ENCODE measurements at places on chromosomes 13 and 19. TPM values are rescaled to one million over a fixed set of nuclear protein-coding genes. Genes with fewer than 3 reads are reported as not detected.

- H3K27me3 ChIP-seq: no peaks in the 10 kb centered on the region
- H3K27ac ChIP-seq: peak overlapping the region; percentile 71
- no peak overlapping the region for H3K4me3 ChIP-seq
- DNase-seq: no peak
Measured at GRCh38 chr13:52428295-52428694, 22.1 kb downstream of the VPS36 start.

DNA sequence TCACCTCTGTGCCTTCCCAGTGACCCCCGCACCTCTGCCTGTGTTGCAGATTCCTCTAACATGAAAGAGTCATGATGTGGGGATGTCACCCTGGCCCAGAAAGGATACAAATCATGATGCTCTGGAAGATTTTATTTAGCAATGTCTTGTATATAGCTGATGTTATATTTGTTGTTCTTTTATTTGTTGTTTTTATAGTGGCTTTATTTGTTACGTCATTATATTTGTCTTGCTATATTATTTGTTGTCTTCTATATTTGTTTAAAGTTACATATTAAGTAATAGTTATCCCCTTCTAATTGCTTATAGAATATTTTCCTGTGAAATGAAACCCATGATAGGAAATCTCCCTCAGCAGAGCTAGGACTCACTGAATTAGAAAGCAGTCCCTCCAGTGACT is 1149.2 kb downstream of the UQCRFS1 start:
- DNase-seq: no peak
- no peak overlapping the region for H3K27ac ChIP-seq
- H3K4me3 ChIP-seq: no peak overlapping the region
- no peaks in the 10 kb centered on the region for H3K27me3 ChIP-seq

- H3K36me3 ChIP-seq: peaks cover 16% of the 10 kb centered on the region
- no peaks in the 10 kb centered on the region for H3K27me3 ChIP-seq
- peaks cover 10% of the 10 kb centered on the region for H3K4me1 ChIP-seq
- no peak for DNase-seq
- no peak overlapping the region for H3K27ac ChIP-seq
Measured at GRCh38 chr13:24251525-24251924, 57.9 kb upstream of the C1QTNF9 start.

DNA sequence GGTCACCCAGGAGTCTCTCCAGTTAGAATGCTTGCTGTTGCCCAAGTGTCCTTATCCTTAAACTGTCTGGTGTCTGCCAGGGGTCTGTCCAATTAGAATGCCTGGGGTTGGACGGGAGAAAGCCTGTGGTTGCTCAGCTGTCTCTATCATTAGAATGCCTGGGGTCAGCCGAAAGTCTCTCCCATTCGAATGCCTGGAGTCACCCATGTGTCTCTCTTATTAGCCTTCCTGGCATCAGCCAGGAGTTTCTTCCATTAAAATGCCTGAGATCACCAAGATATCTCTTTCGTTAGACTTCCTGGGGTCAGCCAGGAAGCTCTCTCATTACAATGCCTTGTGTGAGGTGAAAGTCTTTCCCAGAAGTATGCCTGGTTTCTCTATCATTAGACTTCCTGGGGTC is 1521.0 kb downstream of the UQCRFS1 start:
- peaks cover 4% of the 10 kb centered on the region for H3K4me1 ChIP-seq
- H3K27me3 ChIP-seq: no peaks in the 10 kb centered on the region
- H3K27ac ChIP-seq: no peak overlapping the region
- no peak for DNase-seq
- no peaks in the 10 kb centered on the region for H3K36me3 ChIP-seq

DNA sequence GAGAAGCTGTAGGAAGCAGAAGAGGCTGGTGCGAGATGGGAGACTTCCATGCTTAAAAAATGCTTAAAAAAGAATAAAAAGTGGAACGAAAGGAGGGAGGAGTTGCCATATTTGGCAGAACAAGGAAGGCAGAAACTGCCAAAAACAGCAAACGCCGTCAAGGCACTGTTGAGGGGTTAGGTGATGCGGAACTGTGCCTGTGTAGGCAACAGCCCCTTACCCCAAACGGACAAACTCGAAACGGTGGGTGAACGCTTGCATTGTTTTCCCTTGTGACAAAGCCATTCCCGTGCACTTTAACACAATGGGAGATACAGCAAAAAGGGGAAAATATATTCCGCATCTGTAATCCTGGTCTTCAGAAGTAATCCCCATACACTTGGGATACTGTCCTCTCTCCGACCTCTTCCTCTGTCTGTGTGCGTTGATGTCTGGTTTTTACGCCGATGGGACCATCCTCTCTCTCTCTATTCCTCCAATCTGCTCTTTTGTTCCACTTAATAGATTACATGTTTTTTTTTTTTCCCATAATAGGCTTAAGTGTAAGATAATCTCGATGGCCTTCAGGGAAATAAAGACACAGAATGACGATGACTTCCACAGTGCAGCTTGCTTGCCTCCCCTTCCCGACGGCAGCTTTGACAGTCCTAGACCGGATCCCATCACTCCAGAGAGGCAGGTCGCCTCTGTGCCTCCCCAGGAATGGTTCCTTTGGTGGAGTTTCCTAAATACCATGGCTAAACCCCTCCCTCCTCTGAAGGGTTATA is 132.7 kb upstream of the RNF113B start:
- H3K4me3 ChIP-seq: no peak overlapping the region
- H3K4me1 ChIP-seq: peaks cover 25% of the 10 kb centered on the region
- H3K36me3 ChIP-seq: no peaks in the 10 kb centered on the region
- no peaks in the 10 kb centered on the region for H3K27me3 ChIP-seq

- DNase-seq: no peak
- no peaks in the 10 kb centered on the region for H3K4me1 ChIP-seq
- no peaks in the 10 kb centered on the region for H3K27me3 ChIP-seq
- H3K4me3 ChIP-seq: no peak overlapping the region
Measured at GRCh38 chr13:54373211-54373610, 1344.6 kb downstream of the OLFM4 start.

- H3K4me1 ChIP-seq: no peaks in the 10 kb centered on the region
- DNase-seq: no peak
- H3K27ac ChIP-seq: no peak overlapping the region
- H3K27me3 ChIP-seq: peaks cover 73% of the 10 kb centered on the region
- no peaks in the 10 kb centered on the region for H3K36me3 ChIP-seq
Measured at GRCh38 chr19:29539131-29539530, 13.3 kb downstream of the VSTM2B start.

- no peak for DNase-seq
- peaks cover 7% of the 10 kb centered on the region for H3K27me3 ChIP-seq
- no peak overlapping the region for H3K27ac ChIP-seq
- no peaks in the 10 kb centered on the region for H3K36me3 ChIP-seq
Measured at GRCh38 chr19:7360393-7360984, 11.8 kb downstream of the ARHGEF18 start.

GRCh38 chr19:3780786-3781304 is 5.3 kb downstream of the MATK start:
- H3K36me3 ChIP-seq: no peaks in the 10 kb centered on the region
- peaks cover 45% of the 10 kb centered on the region for H3K27me3 ChIP-seq
- no peak overlapping the region for H3K4me3 ChIP-seq

DNA sequence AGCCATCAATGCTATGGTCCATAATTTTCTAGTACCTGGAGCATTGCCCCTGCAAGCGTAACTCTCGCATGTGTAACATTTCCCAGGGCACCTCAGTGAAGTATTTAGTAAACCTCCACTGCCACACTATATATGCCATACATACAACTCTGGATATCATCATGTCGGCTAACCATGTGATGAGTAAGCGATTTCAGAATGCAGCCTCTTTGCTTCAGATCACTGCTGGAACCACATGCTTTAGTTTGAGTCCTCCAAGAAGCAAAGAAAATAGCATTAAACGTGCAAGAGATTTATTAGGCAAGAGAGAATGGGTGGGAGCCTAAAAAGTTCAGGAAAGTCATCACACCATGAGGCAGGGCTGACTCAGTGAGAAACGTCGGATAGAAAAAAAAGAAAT is 635.6 kb upstream of the SLITRK5 start:
- DNase-seq: no peak
- H3K27ac ChIP-seq: no peak overlapping the region
- H3K4me3 ChIP-seq: no peak overlapping the region

- no peak for DNase-seq
- peaks cover 33% of the 10 kb centered on the region for H3K4me1 ChIP-seq
- H3K36me3 ChIP-seq: no peaks in the 10 kb centered on the region
- peak within 1 kb of the TSS; percentile 54 for H3K4me3 ChIP-seq
- H3K27me3 ChIP-seq: peaks cover 100% of the 10 kb centered on the region
Measured at GRCh38 chr19:12838182-12838885, at the start of gene MAST1. TSS of gene MAST1 (plus strand) at chr19:12838515. CDS start at chr19:12838573, 58 bp downstream.

DNA sequence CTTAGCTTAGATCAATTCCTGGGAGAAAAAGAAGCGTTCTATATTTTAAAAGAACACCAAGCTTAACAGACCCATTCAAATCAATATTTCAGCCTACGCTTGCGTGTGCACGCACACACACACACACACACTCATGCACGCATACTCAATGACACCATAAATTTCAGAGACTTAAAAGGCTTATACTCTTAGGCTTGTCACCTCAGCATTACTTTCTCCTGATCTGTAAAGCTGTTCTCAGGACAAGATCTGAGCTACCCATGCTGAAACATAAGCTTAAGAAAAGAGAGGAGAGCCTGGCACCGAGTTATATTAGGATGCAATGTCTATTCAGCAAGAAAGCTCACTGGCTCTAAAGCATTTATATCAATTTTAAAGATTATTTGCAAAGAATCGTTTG is 368.5 kb downstream of the FGF14 start:
- H3K36me3 ChIP-seq: no peaks in the 10 kb centered on the region
- H3K4me1 ChIP-seq: peaks cover 4% of the 10 kb centered on the region
- no peak overlapping the region for H3K27ac ChIP-seq
- no peak for DNase-seq
- no peak overlapping the region for H3K4me3 ChIP-seq
- H3K27me3 ChIP-seq: no peaks in the 10 kb centered on the region

- peak overlapping the region; percentile 98 for H3K4me3 ChIP-seq
- peaks cover 23% of the 10 kb centered on the region for H3K36me3 ChIP-seq
- H3K27ac ChIP-seq: peak overlapping the region; percentile 97
- no peaks in the 10 kb centered on the region for H3K27me3 ChIP-seq
Measured at GRCh38 chr19:49677901-49678674, 1.0 kb downstream of the PRMT1 start.

DNA sequence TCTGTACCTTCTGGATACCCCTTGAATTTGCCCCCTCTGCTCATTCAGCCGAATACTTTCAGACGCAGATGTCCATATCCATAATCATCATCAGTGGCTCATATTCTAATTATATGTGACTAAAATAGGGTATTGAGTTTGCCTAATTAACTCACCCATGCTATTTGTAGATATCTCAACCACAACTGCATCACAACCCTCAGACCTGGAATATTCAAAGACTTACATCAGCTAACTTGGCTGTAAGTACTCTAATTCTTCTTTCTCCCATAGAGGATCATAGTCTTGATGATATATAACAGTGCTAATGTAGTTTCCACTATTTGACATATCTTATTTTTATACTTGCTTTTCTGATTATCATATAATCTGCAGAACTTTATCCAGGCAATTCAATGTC is 35.8 kb downstream of the RXFP2 start:
- H3K36me3 ChIP-seq: no peaks in the 10 kb centered on the region
- H3K27ac ChIP-seq: peak overlapping the region; percentile 42
- peaks cover 3% of the 10 kb centered on the region for H3K27me3 ChIP-seq
- no peak overlapping the region for H3K4me3 ChIP-seq
- H3K4me1 ChIP-seq: peaks cover 6% of the 10 kb centered on the region

DNA sequence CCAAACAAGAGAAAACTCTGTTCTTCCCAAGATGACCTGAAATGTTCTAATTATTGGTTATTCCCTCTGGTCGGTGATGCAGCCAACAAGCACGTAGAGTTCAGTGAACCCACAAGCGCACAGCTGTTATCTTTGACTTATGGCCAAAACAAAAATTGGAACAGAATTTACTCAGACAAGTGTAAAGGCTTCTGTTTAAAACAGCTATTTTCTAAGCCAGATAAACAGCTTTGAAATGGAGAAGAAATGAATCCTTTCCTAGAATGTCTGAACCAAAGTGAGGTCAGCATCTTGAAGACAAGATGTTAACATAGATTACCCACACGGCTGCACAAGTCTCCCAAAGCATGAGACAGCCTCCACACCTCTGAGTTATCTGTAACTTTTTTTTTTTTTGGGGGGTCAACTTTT is 669.2 kb downstream of the DIAPH3 start:
- peak; percentile 30 for DNase-seq
- no peaks in the 10 kb centered on the region for H3K27me3 ChIP-seq
- H3K36me3 ChIP-seq: no peaks in the 10 kb centered on the region
- H3K4me1 ChIP-seq: peaks cover 36% of the 10 kb centered on the region
- no peak overlapping the region for H3K4me3 ChIP-seq

GRCh38 chr13:100436099-100436498 is 152.5 kb downstream of the GGACT start:
- peaks cover 9% of the 10 kb centered on the region for H3K4me1 ChIP-seq
- no peaks in the 10 kb centered on the region for H3K27me3 ChIP-seq
- H3K4me3 ChIP-seq: no peak overlapping the region
- no peak overlapping the region for H3K27ac ChIP-seq

DNA sequence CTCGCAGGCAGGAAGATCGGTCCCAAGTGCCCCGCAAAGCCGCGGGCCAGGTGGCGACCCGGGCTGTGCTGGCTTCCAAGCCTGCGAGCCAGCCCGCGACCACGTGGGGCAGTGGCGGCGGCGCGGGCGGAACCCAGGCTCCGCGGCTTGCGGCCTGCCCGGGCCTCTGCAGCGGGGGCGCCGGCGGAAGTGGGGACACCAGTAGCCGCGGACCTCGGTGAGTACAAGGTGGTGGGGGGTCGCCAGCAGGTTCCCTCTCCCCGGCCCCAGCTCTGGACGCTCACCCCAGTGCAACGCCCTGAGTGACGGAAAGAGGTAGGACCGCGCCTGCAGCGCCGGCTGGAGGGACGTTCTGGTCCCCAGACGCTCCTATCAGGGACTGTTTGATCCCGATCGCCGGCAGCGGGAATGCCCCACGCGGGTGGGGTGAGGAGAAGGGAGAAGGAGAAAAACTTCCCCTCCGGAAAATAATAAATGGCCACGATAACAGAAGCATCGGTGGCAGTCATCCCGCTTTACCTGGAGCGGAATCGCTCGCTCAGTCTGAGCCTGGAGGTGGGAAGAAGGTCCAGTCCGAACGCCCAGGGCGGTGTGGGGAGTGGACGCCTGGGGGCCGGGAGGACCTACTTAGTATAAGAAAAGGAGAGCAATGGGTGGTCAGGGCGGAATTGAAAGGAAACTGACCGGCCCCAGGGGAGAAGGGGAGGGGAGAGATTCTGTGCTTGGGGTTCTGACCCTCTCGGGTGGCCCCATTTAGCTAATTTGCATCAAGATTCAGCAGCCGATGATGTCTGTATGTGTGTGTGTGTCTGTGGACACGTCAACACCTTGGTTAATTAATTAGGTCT is at the start of gene GEMIN7:
Gene GEMIN7, plus strand, starts transcription at position 198 of the 848 bp plus-strand sequence. CDS start 10,855 bp downstream, outside the sequence.
- peaks cover 50% of the 10 kb centered on the region for H3K4me1 ChIP-seq
- DNase-seq: peak; percentile 77
- peaks cover 5% of the 10 kb centered on the region for H3K36me3 ChIP-seq
- H3K27ac ChIP-seq: peak within 1 kb of the TSS; percentile 85

CASP14 gene
- total RNA-seq: not detected

ATXN8OS gene
- total RNA-seq: not detected

ZNF506 gene
- total RNA-seq: 10.0 TPM

PDCD5 gene
- 110 TPM for total RNA-seq

CERS1 gene
- 1.4 TPM for total RNA-seq

SHISA7 gene
- not detected for total RNA-seq

TNFSF9 gene
- total RNA-seq: 0.38 TPM

TBC1D17 gene
- 47.5 TPM for total RNA-seq
